ENCODE measurements at places on chromosomes 13 and 19. TPM values are rescaled to one million over a fixed set of nuclear protein-coding genes. Genes with fewer than 3 reads are reported as not detected.
A peak's percentile ranks its signal among the peaks of the same experiment; 100 is the strongest.

DNA sequence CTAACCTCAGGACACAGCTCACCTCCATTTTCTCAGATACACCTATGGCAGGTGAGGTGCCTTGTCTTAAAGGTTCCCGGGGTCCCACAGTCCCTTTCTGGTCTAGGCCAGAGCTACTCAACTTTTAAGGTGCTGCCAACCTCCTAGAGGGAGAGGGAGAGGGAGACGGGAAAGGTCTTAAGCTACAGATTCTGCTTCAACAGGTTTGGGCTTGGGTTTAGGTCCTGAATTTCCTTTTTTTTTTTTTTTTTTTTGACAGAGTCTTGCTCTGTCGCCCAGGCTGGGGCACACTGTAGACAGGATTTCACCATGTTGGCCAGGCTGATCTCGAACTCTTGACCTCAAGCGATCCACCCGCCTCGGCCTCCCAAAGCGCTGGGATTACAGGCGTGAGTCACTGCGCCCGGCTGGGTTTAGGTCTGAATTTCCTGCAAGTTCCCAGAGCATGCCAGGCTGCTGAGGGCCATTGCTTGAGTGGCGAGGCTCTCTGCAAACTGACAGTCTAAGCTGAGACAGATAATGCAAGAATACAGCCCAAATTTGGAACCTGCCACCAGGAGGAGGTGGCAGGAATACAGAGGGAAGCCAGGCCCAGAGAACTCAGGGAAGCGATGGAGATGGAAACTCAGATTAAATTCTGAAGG, 7.8 kb upstream of the SYCN start:
- no peak for DNase-seq

DNA sequence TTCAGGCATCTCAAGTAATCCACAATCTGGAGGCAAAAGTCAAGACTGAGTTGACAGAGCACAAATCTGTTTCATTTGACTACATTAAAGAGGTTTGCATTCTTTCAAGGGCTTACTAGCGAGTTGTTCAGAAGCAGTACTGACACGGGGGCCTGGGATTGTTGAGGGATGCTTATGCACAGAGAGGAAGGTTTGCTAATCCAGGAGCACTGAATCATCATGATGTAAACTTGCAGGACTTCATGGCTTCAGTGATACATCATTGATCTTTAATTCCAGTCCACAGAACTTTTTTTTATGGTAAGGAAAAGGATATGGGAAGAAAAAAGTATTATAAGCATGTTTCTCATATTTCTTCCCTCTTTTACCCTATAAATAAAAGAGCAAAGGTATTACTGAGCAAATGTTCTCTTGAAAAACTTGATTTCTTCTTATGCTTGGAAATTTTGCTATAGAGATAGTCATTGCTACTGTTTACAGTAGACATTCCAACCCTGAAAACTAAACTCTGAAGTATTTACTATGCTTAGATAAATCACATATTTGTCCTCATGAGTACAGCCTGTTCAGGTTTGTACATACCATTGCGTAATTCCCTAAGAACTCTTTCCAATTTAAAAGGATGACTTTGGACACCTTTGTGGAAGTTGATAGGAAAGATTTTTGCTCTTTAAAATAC, 65.8 kb upstream of the KPNA3 start:
- no peak for DNase-seq

DNA sequence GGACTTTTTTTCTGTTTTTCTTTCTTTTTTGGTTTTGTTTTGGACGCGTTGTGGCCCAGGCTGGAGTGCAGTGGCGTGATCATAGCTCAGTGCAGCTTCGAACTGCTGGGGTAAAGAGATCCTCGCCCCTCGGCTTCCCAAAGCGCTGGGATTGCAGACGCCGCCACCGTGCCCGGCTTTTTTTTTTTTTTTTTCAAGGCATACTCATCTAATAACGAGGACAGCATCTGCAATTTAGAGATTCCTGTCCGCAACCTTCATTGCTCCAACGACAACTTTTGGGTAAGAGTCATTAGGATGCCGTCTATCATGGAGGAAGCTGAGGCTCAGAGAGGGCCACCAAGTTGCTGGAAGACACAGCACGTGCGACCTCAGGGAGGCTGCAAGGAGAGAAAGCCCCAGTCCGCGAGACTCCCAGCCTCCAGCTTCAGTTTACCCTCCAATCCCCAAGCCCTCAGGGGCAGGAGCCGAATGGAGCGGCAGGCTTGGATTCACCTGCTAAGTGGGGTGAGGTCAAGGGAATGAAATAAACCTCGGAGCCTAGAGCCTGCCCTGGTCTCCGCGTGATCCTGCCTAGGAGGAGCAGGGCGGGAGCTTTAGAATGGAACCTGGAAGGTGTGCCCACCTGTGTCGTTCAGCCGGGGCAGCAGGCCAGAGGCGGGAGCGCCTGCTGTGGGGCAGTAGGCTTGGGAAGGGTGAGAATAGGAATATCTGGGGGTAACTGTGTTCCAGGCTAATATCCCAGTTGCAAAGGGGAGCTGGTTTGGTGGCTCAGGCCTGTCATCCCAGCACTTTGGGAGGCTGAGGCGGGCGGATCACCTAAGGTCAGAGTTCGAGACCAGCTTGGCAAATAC, 676 bp upstream of the POLRMT start:
- no peak for DNase-seq

- DNase-seq, result peak; percentile 37
These were observed 313.3 kb downstream of the ENOX1 start for GRCh38 chr13:43473437-43473836.

DNA sequence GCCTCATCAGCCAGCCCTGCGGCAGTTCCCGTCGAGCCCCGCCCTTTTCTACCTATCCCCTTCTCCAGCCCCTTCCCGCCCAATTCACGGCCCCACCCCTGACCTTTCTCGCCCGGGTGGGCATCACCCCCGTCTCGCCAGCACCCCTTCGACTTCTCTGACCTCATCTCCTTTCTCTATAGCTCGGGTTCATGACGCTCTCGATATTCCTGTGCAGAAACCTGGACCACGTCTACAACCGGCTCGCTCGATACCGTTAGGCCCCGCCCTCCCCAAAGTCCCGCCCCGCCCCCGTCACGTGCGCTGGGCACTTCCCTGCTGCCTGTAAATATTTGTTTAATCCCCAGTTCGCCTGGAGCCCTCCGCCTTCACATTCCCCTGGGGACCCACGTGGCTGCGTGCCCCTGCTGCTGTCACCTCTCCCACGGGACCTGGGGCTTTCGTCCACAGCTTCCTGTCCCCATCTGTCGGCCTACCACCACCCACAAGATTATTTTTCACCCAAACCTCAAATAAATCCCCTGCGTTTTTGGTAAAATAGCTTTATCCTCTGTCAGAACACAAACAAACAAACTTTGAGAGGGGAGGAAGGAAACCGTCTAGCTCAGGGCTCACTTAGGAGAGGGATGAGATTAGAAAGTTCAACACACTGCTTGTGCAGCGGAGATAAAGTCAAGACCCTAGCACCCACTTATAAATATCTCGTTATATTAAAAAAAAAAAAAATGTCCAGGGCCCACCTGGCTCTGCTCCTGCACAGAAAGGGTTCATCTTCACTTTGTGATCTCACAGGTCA, 5.1 kb downstream of the CD37 start:
- no peak for DNase-seq

DNA sequence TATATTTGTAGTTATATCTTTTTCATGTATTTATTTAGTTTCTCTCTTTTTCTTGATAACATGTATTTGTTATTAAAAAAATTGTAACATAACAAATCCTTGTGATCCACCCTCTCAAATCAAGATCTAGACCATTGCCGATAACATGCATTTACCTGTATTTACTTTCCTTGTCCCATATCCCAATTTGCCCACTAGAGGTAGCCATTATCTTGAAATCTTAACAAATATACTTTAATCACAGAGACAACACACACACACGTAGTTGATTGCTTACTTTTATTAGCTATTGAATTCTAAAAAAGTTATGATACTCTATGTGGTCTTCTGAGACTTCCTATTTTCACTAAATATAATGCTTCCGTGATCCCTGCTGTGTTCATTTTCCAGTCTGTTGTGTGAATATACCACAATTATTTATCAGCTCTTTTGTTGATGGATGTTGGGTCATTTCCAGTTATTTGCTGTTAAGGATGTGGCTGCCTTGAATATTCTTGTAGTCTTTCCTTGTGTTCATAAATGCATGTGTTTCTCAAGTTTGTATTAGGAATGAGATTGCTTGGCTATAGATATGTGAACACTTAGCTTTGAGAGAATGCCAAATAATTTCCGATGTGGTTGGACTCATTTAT, 31.3 kb upstream of the ZMYM2 start:
- DNase-seq, result no peak

The SHISA2 gene
- total RNA-seq, result 0.27 TPM

Data from hematopoietic multipotent progenitor cell (in vitro differentiated cells).